DMS153 (cell line): ENCODE measurements at places on chromosomes 16 and 17.

DNA sequence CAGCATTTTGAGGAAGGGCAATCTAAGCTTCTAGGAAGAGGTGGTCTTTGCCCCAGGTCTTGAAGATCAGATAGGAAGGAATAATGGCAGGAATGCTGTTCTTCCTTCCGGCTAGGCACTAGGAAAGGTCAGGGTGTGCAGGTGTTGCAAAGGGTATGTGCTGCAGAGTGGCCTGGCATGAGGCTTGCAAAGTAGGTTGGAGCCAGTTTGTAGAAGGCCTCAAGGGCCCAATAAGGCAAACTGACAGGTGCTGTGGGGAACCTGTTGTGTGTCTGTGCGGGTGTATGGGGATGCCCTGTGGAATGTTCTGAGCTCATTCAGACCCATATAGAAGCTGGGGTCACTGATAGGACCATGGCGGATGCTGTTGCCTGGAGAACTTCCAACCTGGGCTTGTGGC is 12.7 kb downstream of the MSI2 start:
- no peak for DNase-seq

DNA sequence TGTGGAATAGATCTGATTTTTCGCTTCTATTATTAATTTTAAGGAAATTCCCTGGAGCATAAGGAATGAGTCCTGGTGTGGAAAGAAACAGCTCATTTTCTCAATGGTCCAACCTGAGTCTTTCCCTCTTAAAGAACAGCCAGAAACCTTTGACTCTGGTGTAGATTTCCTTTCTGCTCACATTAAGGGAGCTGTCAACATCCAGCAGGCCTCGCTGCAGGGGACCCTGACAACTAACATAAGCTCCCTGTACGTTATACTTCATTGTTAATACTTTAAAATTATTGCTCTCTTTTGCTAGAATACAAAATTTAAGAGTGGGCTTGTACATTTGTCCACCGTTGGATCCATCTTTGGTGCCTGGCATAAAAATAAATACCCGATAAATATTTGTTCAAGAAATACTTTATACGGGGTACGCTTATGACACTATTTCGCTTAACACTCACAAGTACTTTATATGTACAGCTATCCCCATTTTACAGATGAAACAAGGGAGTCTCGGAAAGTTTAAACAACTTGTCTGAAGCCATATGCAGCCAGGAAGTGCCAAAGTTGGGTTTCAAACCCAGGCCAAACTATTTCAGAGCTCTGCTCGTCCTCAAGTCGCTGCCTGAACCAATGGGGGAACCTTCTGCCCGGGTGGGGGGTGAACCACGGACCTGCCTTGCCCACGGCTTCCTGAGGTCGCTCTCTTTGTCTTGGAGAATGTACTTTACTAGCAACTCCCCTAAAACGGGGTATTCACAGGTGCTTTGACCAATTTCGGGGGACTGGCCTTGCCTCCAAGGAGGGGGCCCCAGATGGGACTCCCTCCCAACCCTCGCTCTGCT is 611 bp downstream of the SMARCE1 start:
- DNase-seq = no peak

DNA sequence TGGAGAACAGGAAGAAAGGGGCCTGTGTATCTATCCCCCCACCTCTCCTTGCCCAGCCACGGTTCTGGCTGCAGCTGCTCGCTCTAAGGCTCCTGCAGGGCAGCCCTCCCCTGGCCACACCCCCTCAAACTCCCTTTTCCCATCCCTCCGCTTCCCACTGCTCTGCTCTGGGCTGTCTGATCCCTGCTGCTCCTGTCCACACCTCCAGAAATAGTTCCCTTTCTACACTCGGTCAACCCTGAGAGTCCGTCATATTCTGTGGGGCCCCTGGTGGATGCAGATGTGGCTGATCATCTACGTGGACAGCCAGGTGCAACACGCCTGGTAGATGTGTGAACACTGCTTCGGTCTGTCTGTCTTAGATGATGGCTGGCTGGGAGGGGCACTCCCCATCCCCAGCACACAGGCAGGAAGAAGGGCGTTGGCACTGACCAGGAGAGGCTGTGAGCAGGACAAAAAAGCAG is 19.3 kb upstream of the KRT19 start:
- DNase-seq = peak; percentile 43

DNA sequence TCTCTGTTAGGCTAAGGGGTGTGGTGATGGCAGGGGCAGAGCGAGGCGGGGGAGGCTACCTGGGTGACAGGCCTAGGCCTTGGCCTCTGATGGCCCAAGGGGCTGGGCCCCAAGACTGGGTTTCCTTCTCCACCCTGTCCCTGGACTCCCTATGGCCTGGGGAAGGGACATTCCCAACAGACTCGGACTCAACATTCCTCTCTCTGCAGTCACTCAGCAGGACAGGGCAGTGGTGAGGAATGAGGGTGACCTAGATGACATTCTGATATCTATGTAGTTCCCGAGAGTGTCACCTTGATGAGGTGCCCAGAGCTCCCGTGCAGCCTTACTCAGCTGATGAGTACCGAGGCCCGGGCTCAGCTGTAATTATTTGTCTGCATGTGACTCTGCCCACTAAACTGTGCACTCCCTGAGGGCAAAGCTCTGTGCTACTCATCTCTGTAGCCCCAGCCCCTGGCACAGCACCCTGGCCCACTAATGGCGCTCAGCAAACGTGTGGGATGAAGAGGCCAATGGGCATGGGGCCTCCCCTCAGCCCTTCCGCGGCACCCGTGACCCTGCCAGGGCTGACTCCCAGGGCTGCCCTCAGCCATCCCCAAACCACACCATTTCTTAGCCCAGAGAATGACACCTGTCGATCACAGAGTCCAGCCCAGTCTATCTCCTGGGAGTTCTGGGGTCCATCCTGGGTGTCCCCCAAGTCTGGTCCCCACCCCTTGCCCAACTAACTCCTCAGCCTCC is 2.2 kb downstream of the PLCD3 start:
- DNase-seq = no peak

GRCh38 chr16:69469807-69470561 is 45.6 kb downstream of the CYB5B start:
- DNase-seq = no peak

DNA sequence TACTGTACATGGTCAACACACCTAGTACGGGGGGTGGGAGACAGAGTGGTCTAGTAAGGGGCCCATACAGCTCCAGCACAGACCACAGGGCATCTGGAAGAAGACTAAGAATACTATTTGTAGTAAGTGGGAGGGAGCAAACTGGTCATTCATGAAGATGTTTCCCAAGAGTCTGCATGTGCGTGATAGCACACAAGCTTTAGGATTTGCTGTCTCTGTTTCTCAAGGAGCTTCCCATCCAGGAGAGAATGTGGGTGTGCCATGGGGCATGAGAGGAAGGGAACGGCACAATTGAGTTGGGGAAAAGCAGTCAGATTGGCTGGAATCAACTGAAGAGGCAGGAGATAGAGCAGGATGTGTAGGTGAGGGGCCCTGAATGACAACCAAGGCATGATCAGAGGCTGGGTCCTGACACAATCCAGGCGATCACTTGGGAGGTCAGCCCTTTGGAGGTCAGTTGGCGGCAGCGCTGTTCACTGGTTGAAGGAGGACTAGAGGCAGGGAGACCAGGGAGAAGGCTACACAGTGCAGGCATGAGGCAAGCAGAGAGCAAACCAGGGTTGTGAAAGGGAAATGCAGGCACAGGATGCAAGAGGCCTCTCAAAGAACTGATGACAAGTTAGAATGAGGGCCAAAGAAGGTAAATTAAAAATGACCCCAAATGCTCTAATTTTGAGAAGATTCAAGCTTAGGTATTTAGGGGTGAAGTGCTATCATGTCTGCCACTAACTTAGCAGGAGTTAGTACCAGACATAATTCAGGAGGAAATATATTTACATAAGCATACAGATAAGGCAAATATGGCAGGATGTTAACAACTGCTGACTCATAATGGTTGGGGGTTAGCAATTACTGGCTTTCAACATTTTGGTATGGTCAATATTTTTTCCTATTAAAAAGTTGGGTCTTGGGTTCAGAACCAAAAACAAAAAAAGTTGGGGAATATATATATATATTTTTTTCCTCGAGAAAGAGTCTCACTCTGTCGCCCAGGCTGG is 10.3 kb downstream of the UBE2O start:
- DNase-seq = no peak

- no peak for DNase-seq
Measured at GRCh38 chr17:31329221-31329620, 7.8 kb upstream of the EVI2A start.

- DNase-seq = no peak
Measured at GRCh38 chr17:35889241-35889640, 9.1 kb upstream of the CCL5 start.

GRCh38 chr17:7313890-7314718 is 1.1 kb downstream of the GPS2 start:
- DNase-seq = no peak

- peak; percentile 91 for DNase-seq
Measured at GRCh38 chr16:29806099-29806579, at the start of gene MAZ. MAZ (plus strand) TSS chr16:29806529; CDS start chr16:29806702, 173 bp downstream.

GRCh38 chr16:50081428-50082018 is 15.8 kb downstream of the HEATR3 start:
- DNase-seq = no peak

DNA sequence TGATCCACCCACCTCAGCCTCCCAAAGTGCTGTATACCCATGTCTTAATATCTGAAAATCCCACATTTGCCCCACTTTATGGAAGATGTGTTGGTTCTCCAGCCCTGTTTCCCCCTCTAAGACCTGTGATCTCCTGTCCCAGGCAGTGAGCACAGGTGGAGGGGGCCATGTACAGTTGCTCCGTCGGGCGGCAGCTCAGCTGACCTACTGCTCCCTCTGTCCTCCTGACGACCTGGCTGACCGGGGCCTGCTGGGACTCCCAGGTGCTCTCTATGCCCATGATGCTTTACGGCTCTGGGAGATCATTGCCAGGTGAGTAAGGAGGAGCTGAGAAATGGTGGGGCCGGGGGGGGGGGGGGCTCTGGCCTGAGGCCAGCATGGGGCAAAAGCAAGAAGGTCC is 6.7 kb upstream of the RNASEK start:
- DNase-seq = no peak

DNA sequence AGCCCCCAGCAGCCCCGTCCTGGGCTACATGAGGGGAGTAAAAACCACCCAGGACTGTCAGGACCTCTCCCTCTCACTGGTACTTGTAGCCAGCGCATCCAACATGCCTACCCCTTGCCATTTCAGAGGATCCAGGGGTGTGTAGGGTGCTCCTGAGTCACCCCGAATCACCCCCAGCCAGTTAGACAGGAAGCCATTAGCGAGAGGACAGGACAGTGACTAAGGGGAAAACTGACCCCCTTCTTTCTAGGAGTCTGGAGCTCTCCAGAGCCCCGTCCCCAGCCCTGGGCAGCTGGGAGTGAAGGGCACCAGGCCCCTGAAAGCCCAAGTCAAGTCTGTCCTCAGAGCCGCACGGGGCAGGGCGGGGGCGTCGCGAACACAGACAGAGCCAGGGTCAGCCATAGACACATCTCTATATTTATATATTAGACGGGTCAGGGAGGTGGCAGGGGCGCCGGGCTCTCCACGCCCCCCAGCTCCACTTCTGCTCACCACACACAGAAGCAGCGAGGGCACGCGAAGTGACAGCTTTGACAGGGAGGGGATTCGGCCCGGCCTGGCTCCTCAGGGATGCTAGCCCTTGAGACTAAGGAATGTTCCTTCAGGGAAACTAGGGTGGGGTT is 485 bp upstream of the GDPD3 start:
- no peak for DNase-seq

GRCh38 chr16:54409982-54410381 is 123.4 kb upstream of the IRX3 start:
- no peak for DNase-seq

GRCh38 chr16:85844786-85845185 is 45.3 kb downstream of the COX4I1 start:
- no peak for DNase-seq

- DNase-seq = no peak
Measured at GRCh38 chr17:44266402-44267164, 1.4 kb downstream of the SLC4A1 start.
